CD4-positive, alpha-beta T cell treated with Interleukin-17A for 1 hour (primary cell): ENCODE measurements at places on chromosomes 4 and X.

DNA sequence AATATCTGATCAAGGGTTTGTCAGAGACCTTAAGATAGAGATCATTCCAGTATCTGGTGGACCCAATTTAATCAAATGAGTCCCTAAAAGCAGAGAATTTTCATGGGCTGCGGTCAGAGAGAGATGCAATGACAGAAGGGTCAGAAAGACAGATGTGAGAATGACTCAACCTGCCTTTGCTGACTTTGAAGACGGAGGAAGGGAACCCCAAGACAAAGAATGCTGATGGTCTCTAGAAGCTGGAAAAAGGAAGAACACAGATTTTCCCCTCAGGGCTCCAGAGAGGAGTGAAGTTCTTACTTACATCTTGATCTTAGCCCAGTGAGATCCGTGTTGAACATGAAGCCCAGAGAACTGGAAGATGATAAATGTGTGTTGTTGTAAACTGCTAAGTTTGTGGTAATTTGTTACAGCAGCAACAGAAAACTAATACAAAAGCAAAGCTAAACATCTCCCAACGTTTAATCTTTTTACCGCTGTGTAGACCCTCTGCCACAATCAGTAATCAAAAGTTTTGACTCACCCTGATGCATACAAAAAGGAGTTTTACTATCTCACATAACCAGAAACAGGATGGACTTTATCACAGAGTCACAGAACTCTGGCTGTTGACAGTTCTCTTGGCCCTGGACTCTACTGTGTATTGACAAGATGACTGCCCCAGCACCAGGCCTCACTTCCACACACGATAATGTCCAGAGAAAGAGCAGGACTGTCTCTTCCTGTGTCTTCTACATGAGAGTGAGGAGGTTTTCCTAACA is 70.2 kb upstream of the MAGEB2 start:
- DNase-seq, result no peak

DNA sequence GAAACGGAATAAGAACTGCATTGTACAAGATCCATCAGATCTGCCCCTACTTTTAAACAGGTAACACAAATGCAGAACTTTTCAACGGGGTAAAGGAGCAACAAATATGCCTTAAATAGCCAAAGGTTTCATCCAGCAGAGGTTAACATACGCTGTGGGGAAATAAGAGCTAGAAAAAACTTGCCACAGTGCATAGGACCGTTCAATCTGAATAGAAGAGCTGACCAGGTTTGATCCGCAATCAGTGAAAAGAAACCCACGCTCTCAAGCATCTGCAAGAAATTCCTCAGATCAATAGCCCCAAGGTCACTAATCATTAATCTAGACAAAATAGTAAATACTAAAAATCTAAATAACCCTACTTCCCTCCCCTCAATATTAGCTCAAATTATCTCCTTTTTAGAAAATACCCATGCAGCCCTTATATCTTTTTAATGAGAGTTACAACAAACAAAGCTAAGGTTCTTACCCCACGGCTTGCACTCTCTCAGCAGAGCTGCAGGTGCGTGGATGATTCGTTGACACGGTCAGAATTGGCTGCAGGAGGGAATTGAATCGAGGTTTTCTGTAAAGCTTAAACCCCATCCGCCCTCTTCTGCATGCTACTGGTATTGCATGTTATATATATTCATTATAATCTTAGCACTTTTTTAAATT is at the start of gene TLR10:
TSS of gene TLR10 (minus strand) at position 539 of the 657 bp plus-strand sequence. CDS start 7,400 bp downstream, outside the sequence.
- peak; percentile 62 for DNase-seq

GRCh38 chr4:33998291-33998690 is 2246.0 kb downstream of the ARAP2 start:
- DNase-seq, result no peak

- DNase-seq, result no peak
Measured at GRCh38 chrX:138026211-138026610, 460.3 kb downstream of the ZIC3 start.

DNA sequence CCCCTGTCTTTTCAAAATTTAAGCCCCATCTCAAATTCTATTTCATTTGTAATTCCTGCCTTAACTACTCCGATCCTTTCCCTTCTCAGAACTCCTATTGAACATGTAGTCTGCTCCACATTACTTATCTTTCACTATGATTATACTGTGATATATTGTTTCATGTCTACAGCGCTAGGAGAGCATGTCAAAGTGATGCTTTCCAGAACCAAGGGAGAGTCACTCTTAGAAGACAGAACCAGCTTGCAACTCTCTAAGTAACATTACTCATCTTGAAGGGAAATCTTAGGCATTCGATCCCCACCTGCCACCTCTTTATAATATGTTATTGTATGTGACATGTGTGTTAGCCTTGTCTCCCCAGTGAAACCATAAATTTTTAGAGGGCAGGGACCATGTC is 10.5 kb downstream of the EXOC1L start:
- DNase-seq, result no peak

DNA sequence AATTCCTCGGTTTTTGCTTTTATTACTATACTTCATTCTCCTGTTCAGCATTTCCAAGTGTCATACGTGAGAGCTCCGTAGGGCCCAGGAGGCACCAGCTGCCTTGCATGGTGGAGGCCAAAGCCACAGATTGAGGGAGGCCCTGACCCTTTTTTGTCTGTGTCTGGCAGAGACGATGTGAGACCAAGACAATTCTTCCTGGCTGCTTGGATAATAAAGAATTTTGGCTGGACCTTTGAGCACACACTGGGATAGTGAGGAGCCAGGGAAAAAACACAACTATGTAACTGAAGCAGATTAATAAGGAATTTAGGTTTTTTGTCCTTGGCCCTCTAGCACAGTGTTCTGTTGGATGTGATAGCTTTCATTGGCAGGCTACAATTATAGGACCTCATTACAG is 161.0 kb downstream of the CPXCR1 start:
- DNase-seq, result no peak

DNA sequence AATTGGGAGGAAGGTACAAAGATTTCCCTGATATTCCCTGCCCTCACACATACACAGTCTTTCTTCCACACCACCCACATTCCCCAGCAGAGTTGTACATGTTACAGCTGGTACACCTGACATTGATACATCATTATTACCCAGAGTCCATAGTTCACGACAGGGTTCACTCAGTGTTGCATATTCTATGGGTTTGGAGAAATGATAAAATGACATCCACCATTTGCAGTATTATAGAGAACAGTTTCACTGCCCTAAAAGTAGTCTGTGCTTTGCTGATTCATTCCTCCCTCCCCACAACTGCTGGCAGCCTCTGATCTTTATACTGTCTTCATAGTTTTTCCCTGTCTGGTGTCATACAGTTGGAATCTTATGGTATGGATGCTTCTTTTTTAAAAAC is 15.0 kb downstream of the AGA start:
- no peak for DNase-seq
